ENCODE measurements at places on chromosomes 16 and 17.

GRCh38 chr16:10895053-10895946, 18.3 kb downstream of the CIITA start:
- no peak for DNase-seq

DNA sequence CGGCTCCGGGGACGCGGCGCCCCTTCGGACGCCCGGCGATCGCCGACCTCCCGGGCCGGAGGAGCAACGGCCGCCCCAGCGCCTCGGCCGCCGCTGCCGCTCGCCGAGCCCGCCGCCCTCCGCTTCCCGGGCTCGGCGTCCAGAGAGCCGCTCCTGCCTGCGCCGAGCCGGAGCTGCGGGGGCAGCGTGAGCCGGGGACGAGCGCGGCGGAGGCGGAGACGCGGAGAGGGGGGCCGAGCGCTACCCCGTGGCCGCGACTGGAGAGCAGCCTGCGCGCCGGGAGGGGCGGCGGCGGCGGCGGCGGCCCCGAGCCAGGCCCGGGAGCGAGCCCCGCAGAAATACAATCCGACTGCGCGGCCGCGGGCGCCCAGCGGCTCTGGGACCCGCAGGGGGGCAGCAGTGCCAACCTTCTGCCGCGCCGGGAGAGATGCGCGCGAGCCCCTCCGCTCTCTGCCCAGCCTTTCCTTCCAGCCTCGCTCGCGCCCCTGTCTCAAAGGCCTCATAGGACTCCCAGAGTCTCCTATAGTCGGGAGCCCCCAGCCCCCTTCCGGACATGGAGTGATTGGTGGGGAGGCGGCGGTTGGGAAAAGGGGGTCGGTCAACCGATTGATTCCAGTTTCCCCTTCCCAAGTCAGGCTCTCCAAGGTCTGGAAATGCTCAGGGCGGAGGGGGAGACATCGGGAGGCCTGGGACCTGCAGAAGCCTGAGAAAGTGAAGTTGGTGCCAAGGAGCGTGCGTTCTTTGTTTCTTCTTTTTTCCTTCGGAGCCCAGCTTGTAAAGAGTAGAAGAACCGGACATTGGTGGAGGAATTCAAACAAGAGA, 1.0 kb upstream of the SDK2 start:
- no peak for DNase-seq

GRCh38 chr17:42596386-42596785, 12.8 kb downstream of the RETREG3 start:
- DNase-seq: no peak

GRCh38 chr16:78060295-78060694, 37.9 kb downstream of the CLEC3A start:
- DNase-seq: no peak

GRCh38 chr16:968620-969019, 2.2 kb downstream of the LMF1 start:
- no peak for DNase-seq

DNA sequence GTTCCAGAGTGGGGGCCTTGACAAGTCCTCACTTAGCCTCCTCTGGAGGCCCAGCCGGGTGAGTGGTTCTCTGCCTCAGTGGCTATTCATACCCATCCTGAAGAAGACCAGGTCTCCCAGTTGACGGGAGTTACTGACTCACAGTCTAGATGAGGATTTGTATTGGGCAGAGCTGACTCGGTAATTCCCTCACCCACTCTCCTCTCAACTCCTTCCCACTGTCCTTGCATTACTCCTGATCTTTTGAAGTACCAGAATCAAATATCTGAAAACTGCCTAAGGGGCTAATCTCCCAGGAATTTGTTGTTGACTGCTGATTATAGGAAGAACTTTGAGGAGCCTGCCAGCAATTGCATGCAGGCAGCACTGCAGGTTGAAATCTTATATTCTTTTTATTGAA, 14.2 kb downstream of the SAP30BP start:
- no peak for DNase-seq

- no peak for DNase-seq
These were observed 22.8 kb downstream of the ENGASE start for GRCh38 chr17:79097226-79098055.

- no peak for DNase-seq
These were observed 54.8 kb upstream of the MPHOSPH6 start for GRCh38 chr16:82224821-82225220.

DNA sequence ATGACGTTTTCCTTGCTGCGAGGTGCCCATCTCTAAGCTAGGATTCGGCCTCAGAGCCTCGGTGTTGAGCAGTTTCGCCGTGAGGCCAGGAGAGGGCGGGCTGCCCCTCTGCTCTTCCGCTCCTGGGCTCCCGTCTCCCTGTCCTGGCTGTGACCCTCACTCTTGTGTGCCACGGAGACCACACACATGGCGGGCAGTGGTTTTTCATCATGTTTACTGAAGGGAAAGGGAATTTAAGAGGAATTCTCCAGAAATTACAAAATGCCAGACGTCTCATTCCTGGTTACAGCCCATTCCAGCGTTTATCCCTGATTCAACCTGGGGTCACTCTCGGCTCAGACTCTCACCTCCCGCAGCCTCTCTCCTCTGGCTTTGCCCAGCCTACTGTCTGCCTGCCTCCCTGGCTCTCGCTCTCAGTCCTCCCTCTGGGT, 96.8 kb upstream of the ELAC2 start:
- DNase-seq: no peak

GRCh38 chr16:23668225-23668624, 10.5 kb upstream of the PLK1 start:
- DNase-seq: no peak

- no peak for DNase-seq
These were observed 27.5 kb upstream of the KRT17 start for GRCh38 chr17:41651625-41652460.

DNA sequence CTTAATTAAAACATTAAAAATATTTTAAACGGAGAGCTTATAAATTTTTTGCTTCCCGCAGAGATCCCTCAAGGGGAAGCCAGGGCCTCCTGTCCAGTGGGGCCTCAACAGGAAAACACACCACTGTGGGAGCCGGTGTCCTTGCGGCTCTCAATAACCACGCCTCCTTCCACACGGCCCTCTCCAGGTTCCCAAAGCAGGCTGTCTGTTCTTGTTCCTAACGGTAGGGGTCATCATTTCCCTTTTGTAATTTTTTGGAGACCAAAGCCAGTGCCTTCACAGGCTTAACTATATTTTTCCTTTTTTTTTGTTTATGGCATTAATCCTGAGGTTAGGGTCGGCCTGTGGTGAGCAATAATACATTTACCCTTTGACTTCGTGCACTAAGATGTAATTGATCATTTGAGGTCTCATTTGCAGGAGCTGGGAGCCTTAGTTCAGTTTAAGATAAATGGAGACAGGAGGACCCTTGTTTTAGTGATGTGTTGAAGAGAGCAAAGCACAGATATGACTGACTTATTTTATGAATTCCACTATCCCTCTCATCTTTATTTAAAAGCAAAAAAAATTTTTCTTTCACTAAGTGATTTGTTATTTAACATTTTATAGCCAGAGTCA, 77.5 kb upstream of the N4BP1 start:
- DNase-seq: no peak

DNA sequence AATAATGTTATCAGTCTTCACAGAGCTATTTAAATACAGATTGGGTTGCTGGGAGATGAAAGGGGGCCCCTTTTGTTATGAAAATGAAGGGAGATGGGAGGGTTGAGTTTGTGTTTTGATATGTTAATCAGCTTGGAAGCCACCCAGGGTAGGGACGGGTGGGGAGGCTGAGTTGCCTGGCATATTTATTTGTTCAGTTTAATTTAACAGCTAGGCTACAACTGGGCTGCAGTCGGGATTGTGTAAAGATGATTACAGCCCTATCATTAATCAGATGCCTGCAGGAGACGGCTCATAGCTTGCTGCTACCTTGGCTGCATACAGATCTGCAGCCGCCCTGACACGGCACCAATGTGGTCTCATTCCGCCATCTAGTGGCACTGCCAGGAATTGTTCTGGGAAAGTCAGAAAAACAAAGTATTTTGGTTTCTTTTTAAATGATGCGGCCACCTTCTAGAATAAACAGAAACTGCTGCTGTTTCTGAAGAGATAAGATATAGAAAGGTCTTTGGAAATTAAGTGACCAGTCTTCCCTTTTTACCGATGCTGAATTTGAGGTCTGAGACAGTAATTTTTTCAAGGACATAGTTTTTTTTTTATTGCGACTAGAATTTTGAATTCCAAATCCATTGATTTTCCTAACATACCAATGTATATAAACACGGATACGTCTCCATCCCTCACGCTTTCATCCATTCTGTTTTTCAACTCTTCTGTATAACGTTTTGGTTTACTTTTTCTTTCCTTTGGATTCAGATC, 458.0 kb upstream of the ASIC2 start:
- peak; percentile 24 for DNase-seq

- no peak for DNase-seq
These were observed 33.8 kb upstream of the SBK1 start for GRCh38 chr16:28258567-28258966.

DNA sequence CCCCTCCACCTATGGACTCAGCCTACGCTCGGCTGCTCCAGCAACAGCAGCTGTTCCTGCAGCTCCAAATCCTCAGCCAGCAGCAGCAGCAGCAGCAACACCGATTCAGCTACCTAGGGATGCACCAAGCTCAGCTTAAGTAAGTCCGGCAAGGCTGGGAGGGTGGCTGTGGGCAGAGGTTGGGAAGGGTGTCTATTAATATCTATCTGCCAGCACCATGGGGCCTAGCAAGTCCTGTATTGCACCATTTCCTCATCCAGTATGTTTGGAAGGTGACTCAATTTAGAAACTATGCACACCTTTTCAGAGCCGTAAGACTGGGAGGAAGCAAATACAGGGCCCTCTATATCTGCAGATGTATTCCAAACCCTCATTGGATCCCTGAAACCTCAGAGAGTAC, 45.0 kb upstream of the ARHGAP44 start:
- DNase-seq: no peak

DNA sequence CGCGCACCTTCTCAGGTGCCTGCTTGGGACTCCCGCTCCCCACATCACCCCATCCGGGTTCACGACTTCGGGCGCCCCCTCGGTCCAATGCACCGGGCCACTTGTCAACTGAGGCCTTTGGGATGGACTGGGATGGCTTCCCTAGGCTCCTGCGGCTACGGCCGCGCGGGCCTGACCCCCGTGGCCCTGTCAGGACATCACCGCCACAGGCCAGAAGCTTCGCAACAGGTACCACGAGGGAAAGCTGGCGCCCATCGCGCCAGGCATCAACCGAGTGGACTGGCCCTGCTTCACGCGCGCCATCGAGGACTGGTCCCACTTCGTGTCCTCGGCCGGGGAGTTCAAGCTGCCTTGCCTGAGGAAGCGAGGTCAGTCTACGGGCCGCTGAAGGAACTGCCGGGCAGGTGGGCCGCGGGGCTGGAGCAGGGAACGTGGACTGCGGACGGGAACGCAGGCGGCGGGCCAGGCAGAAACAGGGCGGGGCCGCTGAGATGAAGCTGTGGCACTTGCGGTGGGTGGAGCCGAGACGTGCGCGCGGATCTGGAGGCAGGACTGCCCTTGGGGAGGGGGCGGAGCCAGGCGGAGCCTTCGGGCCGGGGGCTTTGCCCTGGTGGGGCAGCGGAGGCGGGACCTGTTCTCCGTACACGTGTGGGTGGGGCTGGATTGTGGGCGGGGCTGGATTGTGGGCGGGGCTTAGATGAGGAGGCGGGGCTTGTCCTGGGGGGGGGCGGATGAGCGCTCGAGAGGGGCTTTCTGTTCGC, 13.7 kb upstream of the CNGB1 start:
- DNase-seq: peak; percentile 88

- DNase-seq: peak; percentile 57
These were observed at the start of gene FAM171A2 for GRCh38 chr17:44363613-44364159. Gene FAM171A2 (minus strand): TSS chr17:44363853. CDS start chr17:44363714, 139 bp downstream.

GRCh38 chr17:29237476-29238132, 9.1 kb upstream of the CRYBA1 start:
- DNase-seq: no peak

- no peak for DNase-seq
These were observed 45.6 kb upstream of the NKD1 start for GRCh38 chr16:50502616-50503011.

- no peak for DNase-seq
These were observed 58.2 kb downstream of the CNTNAP4 start for GRCh38 chr16:76335180-76335974.

GRCh38 chr16:4309102-4309832, 6.6 kb upstream of the GLIS2 start:
- no peak for DNase-seq

- no peak for DNase-seq
These were observed 47.4 kb downstream of the RAI1 start for GRCh38 chr17:17728550-17729251.

- DNase-seq: no peak
These were observed 350.2 kb downstream of the FOXL1 start for GRCh38 chr16:86928523-86929011.

GRCh38 chr16:50448522-50448921, 79.7 kb upstream of the BRD7 start:
- DNase-seq: no peak

GRCh38 chr16:81917375-81917774, 93.9 kb downstream of the SDR42E1 start:
- DNase-seq: no peak

DNA sequence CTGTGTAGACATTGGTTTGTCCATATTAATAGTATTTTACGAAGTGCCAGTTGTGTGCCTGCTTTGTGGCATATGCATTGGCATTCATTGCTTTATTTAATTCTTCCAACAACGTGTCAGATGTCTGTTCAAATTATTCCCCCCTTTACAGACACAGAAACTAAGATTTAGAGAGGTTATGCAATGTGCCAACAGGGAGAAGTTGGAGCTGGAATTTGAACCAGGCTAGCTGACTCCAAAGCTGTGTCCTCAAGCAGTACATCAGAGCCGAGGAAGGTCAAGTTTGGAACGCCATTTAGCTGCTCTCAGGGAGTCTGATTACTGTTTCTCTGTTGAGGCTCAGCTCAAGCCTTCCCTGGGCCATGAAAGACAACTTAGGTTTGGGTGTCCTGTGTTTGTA, 232.3 kb downstream of the WWOX start:
- no peak for DNase-seq

DNA sequence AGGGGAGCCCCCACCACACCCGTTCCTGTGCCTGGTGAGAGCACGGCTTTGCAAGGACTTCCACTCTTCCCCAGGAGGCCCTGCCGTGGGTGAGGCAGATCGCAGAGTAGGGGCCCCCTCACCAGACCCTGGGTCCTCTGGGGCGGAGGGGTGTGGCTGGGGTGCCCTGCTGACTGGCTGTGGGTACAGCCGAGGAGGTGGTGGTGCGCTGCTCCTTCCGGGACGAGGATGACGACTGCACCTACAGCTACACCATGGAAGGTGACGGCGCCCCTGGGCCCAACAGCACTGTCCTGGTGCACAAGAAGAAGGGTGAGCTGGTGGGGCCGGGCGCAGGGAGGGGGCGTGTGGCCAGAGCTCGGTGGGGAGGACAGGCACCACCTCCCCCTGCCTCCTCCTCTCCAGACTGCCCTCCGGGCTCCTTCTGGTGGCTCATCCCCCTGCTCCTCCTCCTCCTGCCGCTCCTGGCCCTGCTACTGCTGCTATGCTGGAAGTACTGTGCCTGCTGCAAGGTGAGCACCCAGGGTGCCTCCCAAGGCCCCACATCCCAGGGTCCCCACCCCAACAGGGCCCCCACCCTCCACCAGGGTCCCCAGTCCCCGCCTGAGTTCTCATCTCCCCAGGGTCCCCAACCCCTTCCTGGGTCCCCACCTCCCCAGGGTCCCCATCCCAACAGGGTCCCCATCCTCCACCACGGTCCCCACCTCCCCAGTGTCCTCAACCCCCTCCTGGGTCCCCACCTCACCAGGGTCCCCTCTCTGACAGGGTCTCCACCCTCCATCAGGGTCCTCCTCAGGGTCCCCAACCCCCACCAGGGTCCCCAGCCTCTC, 16.1 kb downstream of the ITGB4 start:
- DNase-seq: no peak
